ENCODE measurements at places on chromosomes 3 and 15.

GRCh38 chr3:50300681-50301254, 1.6 kb upstream of the HYAL3 start:
- no peak for DNase-seq

- no peak for DNase-seq
Measured at GRCh38 chr3:59065240-59065639, 15.4 kb upstream of the CFAP20DC start.

- no peak for DNase-seq
Measured at GRCh38 chr3:32379831-32380500, 11.7 kb upstream of the CMTM7 start.

- no peak for DNase-seq
Measured at GRCh38 chr3:27888562-27888961, 166.4 kb upstream of the EOMES start.

- peak; percentile 68 for DNase-seq
Measured at GRCh38 chr15:58931987-58932588, 1.4 kb downstream of the SLTM start.

DNA sequence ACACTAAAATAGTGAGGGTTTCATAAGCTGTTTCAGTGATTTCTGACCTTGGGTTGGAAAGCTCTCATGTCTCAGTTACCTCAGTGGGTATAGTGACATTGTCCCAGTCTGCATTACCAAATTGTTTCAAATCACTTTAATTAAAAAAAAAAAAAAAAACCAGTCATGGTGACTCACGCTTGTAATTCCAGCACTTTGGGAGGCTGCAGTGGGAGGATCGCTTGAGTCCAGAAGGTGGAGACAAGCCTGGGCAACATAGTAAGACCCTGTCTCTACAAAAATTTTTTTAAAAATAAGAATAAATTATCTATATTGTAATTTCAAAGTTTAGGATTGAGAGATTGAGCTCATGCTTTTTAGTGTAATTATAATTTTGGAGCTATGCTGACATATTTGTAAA, 78.0 kb downstream of the MBNL1 start:
- DNase-seq, result no peak

GRCh38 chr3:48410205-48411040, 19.5 kb downstream of the PLXNB1 start:
- DNase-seq, result no peak

GRCh38 chr3:143480344-143480743, 360.8 kb downstream of the CHST2 start:
- DNase-seq, result peak; percentile 35

DNA sequence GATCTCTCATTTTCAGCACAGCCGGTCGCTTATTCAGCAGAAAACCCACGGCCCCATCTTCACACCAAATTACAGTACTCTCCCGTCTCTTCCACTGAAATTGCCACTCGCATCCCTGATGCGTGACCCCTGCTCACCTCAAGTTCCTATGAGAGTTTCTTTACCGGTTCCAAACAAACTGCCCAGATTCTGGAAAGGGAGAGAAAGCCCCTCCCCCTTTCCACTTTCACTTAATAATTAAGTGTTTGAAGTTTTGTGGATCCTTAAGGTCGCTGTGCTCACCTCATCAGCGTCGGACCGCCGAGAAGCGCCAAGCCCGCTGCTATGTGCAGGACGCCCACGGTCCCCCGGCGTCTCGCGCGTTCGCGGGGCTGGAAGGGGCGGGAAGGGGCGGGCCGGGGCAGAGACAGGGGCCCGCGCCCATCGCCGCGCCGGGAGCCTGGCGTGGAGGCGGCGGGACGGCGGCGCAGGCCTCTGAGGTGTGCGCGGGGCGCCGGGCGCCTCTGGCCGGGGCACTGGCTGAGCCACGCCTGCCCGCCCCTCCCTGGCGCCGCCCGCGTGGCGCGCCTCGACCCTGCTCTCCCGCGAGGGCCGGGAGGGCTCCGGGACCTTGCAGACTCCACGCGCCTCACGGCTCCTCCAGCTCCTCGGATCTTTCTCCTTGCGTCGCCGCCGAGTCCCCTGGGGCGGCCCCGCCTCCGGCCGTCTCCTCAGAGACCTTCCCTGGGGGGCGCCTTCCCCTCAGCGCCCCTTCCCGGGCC, at the start of gene GPR156:
Gene GPR156 (minus strand): TSS at position 476 of the 761 bp plus-strand sequence. CDS start 41,124 bp downstream, outside the sequence.
- DNase-seq, result no peak

DNA sequence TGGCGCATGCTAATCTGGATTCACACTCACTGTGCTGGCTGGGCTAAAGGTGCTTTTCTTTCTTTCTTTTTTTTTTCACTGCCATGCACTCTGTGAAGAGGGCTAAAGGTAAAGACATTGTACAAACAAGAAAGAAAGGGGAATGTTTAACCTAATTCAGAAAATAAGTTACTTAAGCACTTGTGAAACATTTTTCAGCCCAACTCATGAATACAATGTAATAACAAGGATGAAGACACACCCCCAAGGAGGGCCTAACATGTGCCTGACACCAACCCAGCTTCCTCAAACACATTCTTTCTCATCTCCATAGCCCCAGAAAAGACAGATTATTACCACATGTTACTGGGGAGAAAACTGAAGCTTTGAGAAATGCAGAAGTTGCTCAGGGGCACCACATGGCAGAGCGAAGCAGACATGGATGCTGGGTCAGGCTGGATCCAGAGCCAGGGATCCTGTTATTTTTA, 5.7 kb downstream of the STIMATE start:
- DNase-seq, result peak; percentile 86

- no peak for DNase-seq
Measured at GRCh38 chr3:122077293-122078234, 22.4 kb downstream of the CD86 start.

GRCh38 chr3:12902181-12902999, 61.0 kb upstream of the RPL32 start:
- no peak for DNase-seq

DNA sequence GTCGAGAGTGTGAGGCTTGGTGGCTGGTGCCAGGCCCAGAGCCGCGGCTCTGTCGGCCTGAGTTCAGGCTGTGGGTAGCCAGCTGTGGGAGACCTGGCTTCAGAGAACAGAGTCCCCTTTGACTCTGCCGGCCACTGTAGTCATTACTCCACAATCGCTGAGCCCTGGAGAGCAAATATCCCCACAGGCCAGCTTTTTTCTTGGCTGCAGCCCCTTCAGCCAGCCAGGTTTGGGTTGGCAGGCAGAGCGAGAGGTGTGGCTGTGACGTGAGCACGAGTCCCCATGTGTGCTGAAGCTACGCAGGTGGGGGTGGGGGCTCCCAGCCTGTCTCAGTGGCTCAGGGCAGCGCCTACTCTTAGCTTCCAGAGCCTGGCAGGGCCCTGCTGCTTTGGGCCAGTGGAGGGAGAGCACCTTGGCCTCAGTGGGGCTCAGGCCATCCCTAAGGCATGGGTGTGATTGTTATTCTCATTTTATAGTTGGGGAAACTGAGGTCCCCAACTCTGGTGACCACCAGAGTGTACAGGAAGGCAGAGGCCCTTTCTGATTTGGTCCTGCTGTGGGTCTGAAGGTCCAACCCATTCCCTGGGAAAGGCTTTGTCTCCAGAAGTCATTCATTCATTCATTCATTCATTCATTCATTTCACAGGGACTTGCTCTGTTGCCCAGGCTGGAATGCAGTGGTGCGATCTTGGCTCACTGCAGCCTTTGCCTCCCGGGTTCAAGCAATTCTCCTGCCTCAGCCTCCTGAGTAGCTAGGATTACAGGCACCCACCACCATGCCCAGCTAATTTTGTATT, 45.7 kb upstream of the LCTL start:
- no peak for DNase-seq

- no peak for DNase-seq
Measured at GRCh38 chr3:125108833-125109535, 53.2 kb upstream of the HEG1 start.

DNA sequence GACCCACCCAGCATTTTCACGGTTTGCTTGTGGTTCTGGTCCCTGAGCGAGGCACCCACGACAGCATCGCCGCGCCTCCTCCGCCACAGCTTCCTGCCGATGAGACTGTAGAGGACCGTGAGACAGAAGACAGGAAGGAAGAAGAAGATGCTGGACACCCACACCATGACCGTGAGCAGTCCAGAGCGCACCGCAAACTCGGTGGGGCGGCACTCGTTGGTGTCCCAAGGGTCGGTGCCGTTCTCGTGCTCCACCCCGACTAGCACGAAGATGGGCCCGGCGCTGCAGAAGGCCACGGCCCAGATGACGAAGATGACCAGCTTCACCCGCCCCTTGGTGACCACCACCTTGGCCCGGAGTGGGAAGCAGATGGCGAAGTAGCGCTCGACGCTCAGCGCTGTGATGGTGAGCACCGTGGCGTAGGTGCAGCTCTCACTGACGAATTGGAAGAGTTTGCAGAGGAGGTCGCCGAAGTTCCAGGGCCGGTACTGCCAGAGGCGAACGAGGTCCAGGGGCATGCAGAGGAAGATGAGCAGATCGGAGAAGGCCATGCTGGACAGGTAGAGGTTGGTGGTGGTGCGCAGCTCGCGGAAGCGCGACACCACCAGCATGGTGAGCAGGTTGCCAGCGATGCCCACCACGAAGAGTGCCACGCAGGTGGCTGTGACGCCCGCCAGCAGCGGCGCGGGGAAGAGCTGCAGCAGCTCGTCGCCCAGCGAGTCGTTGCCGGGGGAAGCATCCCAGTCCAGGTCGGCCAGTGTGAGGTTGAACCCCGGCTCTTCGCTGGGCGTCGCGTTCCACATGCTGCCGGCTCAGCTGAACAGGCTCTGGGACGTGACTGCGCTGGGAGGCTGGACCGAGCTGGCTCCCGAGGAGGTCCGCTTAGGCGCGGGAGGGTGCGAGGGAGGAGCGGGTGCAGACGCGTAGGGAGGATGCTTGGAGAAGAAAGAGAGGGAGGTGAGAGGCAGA, at the start of gene GHSR:
Gene GHSR (minus strand): TSS at position 846 of the 969 bp plus-strand sequence. CDS start 43 bp downstream, at position 803.
- no peak for DNase-seq

DNA sequence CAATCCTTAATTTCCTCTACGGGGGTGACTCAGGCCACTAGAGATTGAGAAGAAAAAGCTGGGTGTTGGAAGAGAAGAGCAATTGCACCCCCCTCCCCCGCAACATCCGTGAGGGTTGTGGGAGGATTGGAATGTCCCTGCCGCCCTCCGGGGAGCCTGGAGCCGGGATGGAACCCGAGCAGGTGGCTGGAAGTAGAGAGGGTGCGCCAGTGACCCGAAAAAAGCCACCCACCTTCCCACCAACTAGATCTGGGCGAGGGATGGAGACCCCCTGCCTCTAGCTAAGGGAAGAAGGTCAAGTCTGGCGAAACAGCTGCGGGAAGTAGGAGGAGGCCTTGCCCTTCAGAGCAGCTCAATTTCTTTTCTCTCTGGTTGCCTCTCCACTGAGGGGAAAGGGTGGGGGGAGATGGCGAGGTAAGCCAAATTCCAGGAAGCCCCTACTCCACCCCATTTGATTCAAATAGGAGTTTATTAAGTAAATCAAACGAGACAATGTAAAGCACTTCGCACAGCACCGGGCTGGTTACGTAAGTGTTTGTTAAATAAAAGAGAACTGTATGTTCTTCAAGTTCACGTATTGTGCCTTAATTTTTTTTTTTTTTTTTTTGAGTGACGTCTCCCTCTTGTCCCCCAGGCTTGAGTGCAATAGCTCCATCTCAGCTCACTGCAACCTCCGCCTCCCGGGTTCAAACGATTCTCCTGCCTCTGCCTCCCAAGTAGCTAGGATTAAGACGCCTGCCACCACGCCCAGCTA, 1.1 kb upstream of the WWTR1 start:
- peak; percentile 83 for DNase-seq

DNA sequence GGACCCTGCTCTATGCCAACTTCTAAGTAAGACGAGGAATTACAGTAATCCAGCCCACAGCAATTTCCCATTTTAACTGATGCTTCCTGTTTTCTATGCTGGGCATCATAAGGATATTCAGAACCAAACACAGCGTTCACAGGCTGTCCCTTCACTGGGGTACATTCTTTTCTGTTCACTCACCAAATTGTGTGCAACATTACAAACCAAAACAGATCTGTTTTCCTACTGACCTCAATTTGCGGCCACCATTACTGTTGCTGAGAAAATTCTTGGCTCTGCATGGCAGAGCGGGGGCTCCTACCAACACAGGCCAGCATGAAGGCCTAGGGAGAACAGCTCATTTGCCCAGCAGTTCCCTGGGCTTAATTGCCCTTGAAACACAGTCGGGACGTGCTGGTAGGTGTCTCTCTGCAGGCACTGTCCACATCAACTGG, 76.5 kb downstream of the MYO1E start:
- DNase-seq, result peak; percentile 97

- DNase-seq, result no peak
Measured at GRCh38 chr3:127751163-127751621, 71.1 kb downstream of the MGLL start.

DNA sequence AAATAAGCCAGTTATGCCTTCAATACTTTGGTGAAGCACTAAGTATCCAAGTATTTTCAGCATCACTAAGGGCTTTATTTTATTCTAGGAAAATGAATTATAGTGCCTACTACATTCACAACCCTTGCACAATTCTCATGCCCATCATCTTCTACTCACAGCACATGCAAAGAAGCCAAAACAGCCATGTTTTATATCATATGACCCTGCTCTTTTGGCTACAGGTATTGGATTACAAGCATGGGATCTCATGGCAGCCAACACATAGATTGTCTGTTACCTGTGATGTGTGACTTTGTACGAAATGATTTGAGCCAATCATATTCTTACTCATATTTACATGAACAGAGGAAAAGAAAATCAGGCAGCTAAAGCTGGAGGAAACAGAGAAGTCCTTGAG, 38.6 kb downstream of the STT3B start:
- no peak for DNase-seq

DNA sequence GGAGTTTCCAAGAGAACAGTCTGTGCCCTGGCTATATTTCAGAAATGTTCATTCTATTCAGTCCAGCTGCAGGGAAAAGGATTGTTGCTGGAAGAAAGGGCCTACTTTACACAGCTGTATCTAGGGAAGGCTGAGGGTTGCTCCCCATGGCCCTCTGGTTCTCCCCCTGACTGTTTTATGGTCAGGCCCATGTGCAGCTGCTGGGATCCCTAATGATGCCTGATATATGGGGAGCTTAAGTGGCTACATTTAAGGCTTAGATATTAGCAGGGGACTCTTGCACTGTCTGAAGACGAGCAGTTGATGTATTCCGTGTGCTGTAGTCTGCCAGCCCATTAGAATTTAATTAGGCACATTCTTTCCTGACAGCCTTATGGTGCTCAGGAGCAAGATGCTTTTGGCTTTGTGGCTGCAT, 72.0 kb downstream of the FAM43A start:
- no peak for DNase-seq

GRCh38 chr15:82692171-82692570, 17.5 kb downstream of the AP3B2 start:
- no peak for DNase-seq

DNA sequence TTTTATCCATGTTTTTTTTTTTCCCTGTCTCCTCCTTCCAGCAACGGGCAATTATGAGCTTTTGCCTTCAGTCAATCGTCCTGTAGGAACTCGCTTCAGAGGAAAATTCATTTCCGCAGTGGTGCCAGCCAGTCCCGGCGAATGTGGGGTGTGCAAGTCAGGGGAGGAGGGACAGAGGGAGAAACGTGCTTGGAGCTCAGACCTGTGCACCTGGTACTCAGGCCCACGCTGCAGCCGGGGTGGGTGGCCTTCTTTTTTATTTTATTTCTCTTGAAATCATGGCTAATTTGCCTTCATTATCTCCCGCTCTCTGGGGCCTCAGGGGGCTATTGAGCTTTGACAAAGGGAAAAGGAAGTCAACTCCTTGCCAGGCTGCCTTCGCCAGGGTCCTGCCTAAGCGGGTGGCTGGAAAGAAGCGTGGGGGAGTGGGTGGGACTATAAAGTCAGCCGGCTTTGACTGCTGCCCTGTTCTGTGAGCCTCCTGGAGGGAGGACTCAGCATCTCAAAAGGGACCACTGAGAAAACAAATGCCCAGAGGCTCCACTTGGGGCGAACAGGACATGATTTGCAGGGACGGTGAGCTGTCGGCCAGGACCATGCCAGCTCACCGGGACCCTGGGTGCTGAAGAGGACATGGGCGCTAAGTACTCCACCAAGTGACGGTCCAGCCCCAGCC, 5.5 kb downstream of the GRIP2 start:
- no peak for DNase-seq

Measured in amniotic epithelial cell (primary cell).